ENCODE measurements at places on chromosomes 4 and X.

DNA sequence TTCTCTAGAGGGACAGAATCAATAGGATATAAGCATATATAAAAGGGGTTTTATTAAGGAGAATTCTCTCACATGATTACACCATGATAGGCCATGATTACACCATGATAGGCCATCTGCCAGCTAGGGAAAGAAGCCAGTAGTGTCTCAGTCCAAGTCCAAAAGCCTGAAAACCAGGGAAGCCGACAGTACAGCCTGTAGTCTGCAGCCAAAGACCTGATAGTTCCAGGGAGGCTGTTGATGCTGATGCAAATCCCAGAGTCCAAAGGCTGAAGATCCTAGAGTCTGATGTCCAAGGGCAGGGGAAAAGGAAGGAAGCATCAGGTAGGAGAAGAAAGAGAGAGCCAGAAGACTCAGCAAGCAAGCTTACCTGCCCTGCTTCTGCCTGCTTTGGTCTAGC lies 411.3 kb upstream of the EMCN start:
- no peak for DNase-seq

DNA sequence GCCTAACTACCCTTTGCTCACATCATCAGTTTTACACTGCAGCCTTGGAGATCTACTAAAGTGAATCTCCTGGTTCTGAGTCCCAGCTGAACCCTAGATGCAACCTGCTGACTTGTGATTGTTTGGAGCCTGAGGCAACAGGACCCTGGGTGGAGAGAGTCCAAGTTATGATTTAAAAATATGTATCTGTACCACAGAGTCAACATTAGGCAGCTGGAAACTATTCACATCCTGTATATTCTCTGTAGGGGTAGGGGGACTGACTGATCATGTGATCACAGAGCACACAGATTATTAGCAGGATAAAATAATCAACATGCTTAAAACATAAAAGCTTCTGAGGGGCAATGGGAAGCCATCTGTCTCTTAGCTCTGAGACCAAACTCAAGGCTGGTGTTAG lies 52.1 kb downstream of the CT47B1 start:
- DNase-seq = no peak

DNA sequence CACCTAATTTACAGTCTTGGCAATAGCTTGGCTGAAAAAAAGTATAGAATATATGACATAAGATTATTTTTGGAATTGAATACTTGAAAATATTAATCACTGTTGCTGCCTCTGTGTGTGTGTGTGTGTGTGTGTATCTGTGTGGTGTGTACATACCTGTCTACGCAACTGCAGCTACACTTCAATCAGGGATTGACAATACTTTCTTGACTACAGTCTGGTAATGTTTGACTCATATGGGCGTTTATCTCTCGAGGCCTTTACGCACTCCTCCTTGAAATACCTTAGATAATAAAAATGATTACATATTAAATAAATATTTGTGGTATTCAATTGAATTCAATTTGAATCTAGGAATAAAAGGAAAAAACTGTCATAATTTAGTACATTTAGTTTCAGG lies 565.2 kb downstream of the PCDH18 start:
- no peak for DNase-seq

- DNase-seq = no peak
Measured at GRCh38 chrX:130504019-130504418, 102.2 kb downstream of the RBMX2 start.

DNA sequence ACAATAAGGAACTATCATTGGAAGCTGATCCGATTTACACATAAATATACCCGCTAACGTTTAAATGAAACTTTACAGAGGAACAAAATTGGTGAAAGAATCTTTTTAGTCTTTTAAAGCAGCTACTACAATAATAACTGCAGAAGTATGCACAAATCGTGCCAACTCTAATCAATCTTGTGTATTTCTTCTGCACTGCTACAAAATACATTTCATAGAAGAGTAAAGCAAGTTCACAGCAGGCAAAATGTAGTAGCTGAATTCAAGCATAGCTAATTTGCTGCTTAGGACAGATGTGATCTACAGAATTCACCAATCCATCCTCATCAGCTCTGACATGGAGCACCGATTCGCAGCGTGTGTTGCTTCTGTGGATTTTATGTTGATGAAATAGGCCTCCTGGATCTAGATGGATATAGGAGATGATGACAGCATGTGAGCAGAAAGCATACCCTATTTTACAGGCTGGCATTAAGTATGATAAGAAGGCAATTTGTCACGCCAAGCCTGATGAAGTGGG lies 367.3 kb upstream of the FGF13 start:
- DNase-seq = no peak

DNA sequence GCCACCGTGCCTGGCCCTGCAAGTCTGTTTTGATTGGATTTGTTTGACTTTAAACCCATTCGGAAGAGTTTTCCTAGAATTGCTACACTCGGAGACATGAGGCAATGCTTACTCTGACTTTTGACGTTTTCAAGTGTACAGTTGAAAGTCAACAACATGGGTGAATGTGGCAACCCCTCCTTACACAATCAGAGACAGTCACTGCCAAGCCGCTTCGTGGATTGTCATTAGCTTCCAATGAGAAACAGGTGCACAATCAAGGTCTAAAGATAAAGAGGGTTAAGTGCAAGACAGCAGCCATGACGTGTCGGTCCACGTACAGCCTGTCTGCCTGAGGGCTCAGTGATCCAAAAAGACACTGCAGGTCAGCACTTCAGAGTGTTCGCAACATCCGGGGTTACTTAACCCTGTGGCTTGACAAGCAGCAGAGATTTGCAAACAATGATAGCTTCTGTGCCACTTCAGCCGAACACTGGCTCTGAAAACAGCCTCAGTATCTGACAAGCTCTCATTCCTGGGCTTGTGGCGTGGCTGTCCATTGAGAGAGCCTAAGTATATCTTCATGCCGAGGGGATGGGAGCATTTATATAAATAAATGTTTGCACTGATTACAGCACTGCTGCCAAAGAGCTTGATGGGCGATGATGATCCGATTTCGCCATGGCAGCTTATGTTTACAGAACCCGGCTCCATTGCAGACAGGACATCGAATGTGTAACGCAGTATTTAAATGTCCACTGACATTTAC lies 180.0 kb downstream of the DHRSX start:
- DNase-seq = no peak

- DNase-seq = peak; percentile 35
Measured at GRCh38 chrX:39850630-39851152, 247.1 kb downstream of the BCOR start.

GRCh38 chr4:88341227-88342192 lies 37.1 kb upstream of the HERC6 start:
- DNase-seq = no peak

- DNase-seq = no peak
Measured at GRCh38 chr4:25760048-25760447, 102.7 kb downstream of the SEL1L3 start.

DNA sequence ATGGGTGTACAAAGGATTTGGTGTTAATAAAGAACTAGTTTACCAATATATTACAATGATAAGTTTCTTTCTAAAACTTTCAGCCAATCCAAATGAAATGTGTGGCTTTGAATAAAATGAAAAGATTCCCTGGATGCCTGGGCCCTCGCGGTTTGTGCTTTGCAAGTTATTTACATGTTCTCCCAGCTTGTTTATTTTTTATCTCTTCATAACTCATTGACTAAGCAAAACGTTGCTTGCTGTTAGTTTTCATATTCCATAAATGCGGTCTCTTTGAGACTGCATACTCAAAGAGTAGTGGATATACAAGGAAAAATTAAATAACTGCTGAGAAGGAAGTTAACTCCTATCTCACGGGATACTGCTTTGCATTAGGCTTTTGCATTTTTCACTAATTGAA lies 26.0 kb downstream of the FHDC1 start:
- no peak for DNase-seq

All from stimulated activated CD4-positive, alpha-beta T cell treated with anti-CD3 and anti-CD28 coated beads, Interleukin-4, amount 100 ng/mL, for 4 hours (primary cell).